ENCODE measurements at places on chromosomes 4 and X.
A peak's percentile ranks its signal among the peaks of the same experiment; 100 is the strongest.

GRCh38 chrX:48715072-48715471, 18.5 kb downstream of the SUV39H1 start:
- DNase-seq = no peak

DNA sequence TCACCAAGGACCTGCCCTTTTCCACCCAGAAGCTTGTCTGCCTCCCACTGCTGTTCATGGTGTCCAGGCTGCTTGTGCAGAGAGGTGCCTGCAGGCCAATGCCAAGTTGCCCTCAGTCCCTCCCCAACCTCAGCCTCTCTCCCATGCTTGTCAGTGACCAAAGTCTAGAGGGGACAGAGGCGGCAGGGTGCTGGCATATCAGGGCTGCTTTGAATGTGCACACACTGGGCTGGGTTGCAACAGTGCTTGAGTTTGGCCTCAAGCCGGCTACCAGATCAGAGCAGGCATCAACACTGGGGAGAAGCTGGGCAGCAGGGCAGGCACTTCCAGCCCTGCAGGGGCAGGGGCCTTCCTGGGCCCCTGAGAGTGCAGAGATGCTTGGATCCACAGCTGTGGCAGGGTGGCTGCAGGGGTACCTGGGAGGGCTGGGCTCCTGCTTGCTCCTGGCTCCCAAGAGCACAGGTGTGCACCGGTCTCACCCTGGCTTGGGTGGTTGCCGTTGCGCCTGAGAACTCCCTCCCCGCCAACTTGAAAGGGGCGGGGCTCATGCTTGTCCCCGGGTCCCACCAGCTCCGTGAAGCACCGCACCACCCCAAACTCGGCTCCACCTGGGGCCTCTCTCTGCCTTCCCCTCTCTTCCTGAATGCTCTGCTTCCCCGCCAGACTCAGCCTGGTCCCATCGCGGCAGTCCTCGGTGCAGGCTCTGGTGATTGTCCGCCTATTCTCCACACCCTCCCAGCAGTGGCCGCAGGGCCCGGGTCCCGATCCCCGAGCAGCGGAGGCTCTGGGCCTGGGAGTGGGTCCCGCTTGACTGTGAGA, 1681.9 kb upstream of the ADGRL3 start:
- no peak for DNase-seq

- DNase-seq = no peak
Observed at GRCh38 chr4:152920768-152921167, 15.4 kb upstream of the FHDC1 start.

DNA sequence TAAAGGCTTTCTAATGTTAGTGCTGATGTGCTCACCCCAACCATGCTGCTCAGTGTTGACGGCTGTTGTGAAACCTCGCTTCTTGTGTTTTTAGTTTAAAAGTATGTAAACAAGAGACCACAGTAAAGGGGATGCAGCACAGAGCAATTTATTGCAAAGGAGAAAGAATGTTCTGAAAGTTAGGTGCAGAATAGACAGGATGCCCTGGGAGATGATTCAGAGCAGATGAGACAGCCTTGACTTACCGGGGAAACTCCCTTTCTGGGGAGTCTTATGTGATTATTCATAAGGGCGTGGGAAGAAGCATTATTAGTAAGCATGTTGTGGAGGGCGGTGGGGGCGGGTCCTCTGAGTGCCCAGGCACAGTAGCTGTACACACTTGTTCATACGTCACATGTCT, 47.7 kb downstream of the EVC start:
- DNase-seq = peak; percentile 85

- DNase-seq = peak; percentile 59
Observed at GRCh38 chr4:577499-578450, 1.7 kb upstream of the TMEM271 start.

GRCh38 chr4:134278675-134279074, 77.1 kb upstream of the PABPC4L start:
- no peak for DNase-seq

- DNase-seq = no peak
Observed at GRCh38 chr4:8085491-8086117, 73.0 kb downstream of the ABLIM2 start.

DNA sequence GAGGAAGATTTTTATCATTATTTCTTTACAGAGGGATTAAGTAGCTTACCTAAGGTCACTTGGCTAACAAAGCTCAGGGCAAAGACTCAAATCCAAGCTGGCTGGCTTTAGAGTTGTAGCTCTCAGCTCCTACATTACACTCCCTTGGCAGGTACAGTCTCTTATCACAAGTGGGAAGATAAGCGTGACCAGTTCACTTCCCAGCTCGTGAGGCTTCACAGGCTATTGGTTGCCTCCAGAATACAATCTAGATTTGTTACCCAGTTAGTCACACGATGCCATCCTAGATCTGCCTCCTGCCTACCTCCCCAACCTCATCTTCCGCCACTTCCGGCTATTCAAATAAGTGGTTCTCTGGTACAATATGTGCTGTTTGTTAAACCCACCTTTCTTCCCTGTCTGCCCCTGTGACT, 3.7 kb downstream of the MMRN1 start:
- no peak for DNase-seq

DNA sequence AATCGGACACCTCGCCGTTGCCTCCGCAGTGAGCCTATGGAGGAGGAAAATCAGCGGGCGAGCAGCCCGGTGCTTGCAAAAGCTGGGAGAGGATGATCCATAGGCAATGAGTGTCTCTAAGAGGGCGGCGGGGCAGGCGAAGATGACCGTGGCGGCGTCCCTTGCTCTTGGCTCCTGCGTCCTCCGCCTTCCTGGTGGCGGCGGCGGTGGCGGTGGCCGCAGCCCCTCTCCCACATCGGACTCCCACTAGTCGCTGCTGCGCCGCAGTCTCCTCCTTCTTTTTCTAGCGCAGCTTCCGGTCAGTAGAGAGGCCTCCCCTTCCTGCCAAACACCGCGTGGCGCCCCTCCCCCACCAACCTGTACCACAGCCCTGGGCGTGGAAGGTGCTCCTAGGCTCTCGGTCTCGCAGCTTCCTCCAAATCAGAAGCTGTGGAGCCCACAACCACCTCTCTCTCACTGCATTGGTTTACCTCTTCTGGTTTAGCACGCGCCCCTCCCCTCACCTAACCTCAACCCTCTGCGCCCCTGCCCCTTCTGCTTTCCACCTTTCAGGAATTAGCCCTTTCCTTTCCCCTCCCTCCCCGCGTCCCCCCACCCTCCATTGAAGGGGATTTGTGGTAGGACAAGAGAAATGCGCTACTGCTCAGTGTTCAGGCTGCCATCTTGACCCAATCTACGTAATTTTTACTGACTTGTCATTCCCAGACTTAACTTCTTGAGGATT, at the start of gene SPIN3:
SPIN3 (minus strand) TSS at position 271 of the 724 bp plus-strand sequence. CDS start 594 bp downstream, outside the sequence.
- DNase-seq = peak; percentile 72

DNA sequence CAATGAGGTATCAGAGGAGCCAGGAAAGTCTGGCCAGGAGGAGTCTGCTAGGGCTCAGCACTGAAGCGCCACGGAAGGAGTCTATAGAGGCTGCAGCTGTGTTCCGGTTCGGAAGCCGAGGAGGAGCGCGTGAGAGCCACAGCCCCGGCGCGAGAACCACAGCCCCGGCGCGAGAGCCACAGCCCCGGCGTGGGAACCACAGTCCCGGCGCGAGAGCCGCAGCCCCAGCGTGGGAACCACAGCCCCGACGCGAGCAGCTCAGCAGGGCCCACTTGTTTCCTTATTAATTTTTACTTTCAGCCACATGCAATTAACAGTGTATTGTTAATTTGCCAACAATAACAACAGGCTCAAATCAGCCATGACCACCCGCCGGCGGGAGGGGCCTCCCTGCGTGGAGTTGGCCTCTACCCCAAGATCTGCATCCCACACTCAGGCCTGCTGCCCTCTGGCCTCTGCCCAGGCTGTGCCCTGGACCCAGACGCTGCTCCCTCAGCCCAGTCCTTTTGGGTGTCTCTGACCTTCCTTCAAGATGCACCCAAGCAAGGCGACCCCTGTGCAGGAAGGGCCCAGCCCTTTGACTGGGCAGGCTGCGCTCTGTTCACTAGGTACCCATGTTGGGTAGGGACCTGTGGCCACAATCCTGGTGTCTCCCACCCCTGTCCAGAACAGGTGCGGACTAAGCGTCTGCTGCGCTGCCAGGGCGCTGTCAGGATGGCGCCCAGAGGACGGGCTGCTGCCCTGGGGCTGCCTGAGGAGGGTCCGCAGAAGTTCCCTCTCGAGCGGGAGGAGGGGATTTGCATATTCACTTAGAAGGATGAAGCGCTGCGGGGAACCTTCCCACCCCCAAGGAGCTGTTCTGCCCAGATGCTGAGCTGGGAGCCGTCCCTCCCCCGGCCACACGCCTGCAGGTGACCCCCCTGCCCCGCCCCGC, 113.8 kb downstream of the ADRA2C start:
- DNase-seq = no peak

GRCh38 chr4:153788051-153788412, 851 bp downstream of the SFRP2 start:
- no peak for DNase-seq

DNA sequence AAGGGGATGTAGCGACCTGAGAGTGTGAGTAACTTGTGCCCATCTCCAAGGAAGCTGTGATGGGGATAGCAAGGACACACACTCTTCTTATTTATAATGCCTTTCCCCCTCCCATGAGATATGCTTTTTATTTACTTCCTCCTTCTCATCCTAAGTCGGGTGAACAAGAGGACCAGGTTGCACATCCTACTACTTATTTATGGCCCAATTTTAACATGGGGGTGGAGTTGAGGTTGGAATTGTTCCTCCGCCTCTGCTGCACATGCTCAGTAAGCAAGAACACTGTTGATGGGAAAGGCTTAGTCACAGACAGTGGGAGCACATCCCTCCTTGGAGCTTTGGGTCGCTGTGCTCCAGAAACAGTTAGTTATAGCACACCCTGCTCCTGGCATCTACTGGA, 15.2 kb upstream of the TLR8 start:
- DNase-seq = no peak

- DNase-seq = peak; percentile 31
Observed at GRCh38 chr4:15162465-15163283, 160.4 kb downstream of the CPEB2 start.

- DNase-seq = no peak
Observed at GRCh38 chr4:167831855-167832254, 260.5 kb upstream of the ANXA10 start.

DNA sequence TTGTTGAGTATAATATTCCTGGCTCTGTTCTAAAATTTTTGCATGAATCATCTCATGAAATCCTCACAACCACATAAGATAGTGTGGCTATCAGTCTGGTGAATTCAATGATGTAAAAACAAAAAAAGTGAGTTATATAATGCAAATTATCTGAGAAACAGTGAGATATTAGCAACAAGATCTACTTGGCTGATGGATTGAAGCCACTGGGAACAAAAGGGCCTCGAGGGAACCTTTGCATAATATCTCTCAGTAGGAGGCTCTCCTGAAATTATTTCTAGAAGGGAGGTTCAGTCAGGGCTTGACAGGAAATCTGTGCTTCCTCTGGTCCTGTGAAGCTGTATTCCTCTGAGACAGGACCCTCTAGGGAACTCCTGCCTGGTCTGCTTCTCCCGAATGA, 30.1 kb upstream of the NUP54 start:
- no peak for DNase-seq

DNA sequence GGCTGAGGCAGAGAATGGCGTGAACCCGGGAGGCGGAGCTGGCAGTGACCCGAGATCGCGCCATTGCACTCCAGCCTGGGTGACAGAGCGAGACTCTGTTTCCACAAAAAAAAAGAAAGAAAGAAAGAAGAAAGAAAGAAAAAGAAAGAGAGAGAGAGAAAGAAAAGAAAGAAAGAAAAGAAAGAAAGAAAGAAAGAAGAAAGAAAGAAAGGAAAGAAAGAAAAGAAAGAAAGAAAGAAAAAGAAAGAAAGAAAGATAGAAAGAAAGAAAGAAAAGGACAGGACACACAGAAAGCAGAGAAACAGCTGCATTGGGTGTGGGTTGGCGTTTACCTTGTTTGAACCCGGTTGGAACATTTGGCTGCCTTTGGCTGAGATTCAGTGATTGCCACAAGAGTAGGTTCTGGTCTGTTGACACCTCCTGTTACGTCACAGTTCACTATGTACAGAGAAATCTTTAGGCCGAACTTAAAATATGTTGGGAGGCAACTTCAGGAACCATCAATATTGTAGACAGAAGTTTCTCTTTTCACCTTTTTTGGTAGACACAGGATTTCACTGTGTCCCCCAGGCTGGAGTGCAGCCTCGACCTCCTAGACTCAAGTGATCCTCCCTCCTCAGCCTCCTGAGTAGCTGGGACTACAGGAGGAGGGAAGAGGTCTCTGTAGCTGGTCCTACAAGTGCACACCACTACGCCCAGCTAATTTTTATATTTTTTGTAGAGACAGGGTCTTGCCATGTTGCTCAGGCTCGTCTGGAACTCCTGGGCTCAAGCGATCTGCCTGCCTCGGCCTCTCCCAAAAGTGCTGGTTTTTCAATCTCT, 16.3 kb upstream of the PLCXD1 start:
- no peak for DNase-seq

DNA sequence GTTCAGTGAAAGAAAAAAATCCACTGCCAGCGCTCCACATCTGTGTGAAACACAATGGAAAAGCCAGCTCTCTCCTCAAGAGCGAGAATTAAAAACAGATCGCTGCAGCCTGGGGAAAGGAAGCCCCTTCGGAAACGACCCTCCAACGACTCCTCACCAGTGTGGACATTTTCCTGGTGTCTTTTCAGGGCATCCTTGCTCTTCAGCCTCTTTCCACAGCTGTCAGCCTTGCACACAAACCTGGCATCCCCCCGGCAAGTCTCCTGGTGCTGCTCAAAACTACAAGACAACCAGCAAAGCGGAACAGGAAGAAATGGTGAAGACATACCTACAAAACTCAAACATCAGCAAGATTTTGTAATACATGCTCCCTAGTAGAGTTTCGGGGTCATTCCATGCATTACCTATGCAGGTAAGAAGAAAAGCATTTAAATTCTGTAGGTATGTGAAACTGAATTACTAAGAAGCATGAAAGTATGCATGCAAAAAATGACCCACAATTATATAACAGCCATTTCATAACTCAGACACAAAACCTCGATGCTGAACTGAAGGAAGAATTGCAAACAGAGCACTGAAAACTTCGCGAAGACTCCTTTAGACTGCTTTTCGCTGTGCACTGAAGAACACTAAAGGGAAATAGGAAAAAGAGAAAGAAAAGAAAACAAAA, 106.1 kb downstream of the PRDM5 start:
- DNase-seq = no peak

- DNase-seq = no peak
Observed at GRCh38 chrX:23978491-23978890, 48.5 kb downstream of the KLHL15 start.

DNA sequence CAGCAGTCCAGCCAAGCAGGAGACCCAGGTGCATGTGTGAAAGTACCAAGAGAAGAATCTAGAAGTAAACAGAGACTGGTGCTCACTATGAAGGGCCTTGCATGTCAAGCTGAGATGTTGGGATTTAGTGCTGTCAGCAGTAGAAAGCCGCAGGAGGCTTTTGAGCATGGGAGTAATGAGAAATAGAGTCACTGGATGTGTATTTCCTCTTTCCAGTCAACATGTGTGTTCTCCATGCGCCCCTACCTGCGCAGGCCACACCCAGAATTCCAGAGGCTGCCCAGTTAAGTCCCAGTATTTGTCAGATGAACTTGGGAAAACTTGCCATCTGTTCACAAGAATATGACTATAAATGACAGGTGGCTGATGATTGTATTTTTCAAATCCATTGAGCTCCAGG, 4.5 kb upstream of the MAMLD1 start:
- DNase-seq = no peak

DNA sequence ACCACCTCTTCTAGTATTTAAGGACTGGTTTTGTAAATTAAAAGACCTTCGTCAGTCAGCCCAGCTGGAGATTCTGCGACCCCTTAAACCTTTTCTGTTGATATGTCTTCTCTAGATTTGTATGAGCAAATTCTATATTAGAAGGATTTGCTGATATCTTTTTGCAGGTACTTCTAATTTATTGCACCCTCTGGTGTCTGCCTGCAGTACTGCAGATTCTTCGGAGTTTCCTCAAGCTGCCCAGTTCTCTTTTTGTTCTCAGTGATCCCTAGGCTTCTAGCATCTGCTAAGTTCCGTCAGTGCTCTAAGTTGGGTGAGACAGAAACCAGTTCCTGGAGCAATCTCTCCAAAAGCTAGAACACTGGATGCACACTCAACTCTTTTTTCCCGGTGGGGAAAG, 545.2 kb downstream of the C4orf33 start:
- peak; percentile 5 for DNase-seq
